NCI-H1048 (cell line): ENCODE measurements at places on chromosomes 12 and 14.

DNA sequence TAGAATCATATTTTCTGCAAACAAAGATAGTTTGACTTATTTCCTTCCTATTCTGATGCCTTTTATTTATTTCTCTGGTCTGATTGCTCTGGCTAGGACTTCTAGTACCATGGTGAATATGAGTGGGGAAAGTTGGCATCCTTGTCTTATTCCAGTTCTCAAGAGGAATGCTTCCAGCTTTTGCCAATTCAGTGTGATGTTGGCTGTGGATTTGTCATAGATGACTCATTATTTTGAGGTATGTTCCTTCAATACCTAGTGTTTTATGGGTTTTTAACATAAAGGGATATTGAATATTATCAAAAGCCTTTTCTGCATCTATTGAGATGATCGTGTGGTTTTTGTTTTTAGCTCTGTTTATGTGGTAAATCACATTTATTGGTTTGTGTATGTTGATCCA is 139.4 kb upstream of the CNTN1 start:
- DNase-seq: no peak

DNA sequence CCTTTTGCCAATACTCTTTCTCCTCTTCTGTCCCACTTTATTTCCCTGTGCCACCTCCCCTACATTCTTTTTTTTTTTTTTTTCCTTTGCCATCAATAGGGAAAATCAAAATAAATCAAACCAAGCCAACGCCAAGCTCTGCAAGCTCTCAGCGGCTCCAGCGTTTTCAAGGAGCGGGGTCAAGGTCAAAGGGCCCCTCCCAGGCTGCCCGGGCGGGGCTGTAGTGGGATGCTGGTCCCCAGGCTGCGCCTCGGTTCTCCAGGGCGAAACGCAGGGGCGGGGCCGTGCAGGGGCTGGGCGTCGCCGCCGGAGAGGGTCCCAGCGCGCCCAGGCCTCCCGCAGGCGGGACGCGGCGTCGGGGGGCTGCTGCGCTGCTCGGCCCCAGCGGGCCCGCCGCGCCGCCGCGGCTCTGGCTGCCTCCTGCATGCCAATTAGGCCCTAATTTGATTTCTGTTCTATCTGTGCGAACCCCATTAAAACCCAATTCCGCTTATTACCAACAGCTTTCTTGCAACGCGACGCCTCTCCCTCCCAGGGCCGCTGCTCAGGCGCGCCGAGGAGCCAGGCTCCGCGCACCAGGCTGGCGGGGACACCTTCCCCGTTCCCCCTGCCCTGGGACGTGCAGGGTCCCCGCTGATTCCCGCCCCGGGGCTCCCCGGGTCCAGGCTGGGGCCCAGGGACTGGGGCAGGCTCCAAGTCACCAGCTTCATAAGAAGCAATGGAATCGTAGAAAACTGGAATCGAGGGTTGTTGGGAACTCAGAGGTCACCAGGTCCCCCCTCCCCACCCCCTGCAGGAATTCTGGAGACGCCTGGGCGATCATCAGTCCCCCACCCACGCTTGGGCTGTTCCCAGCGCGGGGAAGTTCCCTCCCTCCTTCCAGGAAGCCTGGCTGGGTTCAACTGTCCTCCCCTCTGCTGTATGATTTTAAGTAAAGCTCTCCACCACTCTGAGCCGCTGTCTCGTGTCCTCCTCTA is 50.7 kb upstream of the MAP1LC3B2 start:
- DNase-seq: no peak

GRCh38 chr14:57610631-57611030 is 117.0 kb upstream of the CCDC198 start:
- no peak for DNase-seq

DNA sequence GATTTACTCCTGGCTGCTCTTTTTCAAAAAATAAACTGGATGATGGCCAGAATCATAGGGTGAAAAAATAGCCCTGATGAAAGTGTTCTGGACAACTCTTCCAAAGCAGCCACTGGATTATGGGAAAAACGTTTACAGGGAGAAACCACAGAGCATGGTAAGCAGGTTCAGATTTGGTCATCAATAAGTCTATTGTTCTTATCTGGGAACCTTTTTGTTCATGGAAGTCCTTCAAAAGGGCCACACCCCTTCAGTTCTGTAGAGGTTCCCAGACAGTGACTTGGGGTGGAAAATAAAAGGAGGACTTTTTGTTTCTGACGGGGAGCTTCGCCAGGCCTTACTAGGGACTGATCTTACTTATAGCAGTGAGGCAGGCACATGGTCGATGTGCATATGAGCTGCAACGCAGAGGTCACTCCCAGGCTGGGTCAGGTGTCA is 117.4 kb upstream of the SLC38A2 start:
- DNase-seq: no peak

GRCh38 chr14:22513066-22513812 is 75.8 kb downstream of the DAD1 start:
- DNase-seq: no peak

DNA sequence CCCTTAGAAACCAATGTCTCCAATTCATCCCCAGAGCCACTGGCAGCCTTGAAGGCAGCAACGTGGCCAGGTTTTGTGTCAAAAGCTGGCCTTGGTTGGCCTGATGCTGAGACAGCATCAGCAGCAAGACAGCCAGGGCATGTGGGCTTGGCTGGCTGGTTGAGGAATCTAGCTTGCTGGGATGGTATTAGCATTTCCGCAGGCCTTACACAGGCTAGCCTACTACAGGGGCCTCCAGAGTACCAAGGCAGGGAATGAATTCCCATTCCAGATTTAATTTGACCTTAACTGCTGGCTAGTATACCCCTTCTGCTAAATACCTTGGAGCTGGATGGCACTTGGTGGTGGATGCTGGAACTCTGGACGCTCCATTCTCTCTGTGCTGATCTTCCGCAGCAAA is 15.8 kb downstream of the NGDN start:
- DNase-seq: no peak

DNA sequence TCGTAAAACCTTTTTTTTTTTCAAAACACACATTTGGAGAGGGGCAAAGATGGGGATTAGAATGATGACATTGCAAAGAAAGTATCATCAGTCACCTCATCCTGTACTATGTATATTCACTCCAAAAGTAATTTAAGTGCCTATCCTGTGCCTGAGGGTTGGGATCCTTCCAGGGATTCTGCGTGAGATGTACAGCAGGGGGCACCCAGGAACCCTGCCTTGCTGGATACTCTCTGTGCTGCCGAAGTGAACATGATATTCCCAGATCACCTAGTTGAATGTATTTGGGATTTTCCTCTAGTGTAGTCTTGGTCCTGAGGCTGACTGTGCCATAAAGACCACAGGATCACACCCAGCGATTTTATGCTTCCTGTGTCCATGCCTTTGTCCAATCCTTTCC is 372.7 kb downstream of the IPO8 start:
- no peak for DNase-seq

GRCh38 chr14:61866932-61867920 is 105.0 kb downstream of the SNAPC1 start:
- no peak for DNase-seq

DNA sequence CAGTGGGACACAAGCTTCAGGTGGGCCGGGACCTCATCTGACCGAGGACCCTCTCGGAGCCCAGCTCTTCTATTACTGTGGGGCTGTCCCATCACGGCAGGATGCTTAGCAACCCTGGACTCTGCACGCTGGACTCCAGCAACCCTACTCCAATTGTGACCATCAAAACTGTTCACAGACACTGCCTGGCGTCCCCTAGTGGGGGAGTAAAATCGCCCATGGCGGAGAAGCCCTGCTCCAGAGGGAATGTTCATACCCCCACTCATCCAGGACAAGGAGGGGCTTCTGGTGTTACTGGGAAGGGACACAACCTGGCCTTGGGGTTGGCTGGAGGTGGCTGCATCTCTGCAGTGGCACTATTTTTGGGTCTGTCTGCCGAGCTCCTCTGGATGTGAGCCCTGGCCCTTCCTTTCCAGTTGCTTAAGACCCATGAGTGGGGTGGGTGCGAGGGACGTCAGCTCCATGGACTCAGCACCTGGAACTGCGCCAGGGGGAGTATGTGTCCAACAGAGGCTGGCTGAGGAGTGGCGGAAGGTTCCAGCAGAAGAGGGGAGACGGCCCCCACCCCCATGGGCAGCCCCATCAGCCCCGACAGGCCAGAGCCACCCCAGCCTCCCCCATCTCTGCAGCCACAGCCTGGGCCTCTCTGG is 103.8 kb downstream of the RFLNA start:
- DNase-seq: no peak

DNA sequence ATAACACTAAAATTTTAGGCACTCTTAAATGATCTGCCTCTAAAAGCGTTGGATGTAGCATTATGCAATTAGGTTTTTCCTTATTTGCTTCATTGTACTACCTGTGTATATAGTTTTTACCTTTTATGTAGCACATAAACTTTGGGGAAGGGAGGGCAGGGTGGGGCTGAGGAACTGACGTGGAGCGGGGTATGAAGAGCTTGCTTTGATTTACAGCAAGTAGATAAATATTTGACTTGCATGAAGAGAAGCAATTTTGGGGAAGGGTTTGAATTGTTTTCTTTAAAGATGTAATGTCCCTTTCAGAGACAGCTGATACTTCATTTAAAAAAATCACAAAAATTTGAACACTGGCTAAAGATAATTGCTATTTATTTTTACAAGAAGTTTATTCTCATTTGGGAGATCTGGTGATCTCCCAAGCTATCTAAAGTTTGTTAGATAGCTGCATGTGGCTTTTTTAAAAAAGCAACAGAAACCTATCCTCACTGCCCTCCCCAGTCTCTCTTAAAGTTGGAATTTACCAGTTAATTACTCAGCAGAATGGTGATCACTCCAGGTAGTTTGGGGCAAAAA is 4.1 kb downstream of the CDKN1B start:
- DNase-seq: no peak

DNA sequence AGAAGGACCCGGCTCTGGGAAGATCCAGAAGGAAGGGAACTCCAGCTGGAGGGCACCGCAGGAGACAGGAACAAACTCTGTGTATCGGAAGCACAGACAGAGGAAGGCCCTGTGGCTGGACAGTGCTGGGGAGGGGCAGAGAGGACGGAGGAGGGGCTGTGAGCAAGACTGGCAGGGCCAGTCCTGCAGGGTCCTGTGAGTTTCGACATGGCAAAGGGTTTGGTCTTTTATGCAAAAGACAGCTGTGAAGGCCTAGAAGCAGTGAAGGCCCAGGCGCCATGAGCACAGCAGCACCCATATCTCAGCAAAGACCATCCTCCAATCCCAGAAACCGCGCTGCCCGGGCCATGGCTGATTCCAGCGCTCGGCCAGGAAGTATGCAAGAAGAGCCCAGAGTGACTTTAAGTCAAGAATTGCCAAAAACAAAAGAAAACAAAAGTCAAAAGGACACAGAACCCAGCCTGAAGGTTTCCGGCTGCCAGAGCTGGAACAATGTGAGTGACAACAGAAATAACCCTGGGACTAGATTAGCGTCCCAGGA is 126.5 kb downstream of the NCOR2 start:
- DNase-seq: no peak

DNA sequence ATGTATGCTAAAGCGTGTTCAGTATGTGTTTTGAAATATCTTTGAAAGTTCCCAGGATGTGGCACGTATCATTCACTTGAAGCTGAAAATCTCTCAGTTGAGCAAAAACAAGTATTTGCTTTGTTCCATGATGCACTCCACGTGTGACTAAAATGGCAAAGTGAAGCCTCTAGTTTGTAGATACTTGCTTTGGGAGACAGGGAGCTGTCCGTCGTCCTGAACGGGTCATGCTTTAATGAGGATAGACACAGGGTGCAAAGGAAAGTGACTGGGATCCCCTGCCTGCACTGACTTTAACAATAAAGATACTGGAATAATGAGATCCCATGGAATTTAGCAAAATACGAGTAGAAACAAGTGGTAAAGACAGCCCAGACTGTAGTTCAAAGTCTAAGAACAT is 991.4 kb downstream of the NRXN3 start:
- no peak for DNase-seq

GRCh38 chr12:79532907-79533288 is 157.9 kb downstream of the PAWR start:
- no peak for DNase-seq

DNA sequence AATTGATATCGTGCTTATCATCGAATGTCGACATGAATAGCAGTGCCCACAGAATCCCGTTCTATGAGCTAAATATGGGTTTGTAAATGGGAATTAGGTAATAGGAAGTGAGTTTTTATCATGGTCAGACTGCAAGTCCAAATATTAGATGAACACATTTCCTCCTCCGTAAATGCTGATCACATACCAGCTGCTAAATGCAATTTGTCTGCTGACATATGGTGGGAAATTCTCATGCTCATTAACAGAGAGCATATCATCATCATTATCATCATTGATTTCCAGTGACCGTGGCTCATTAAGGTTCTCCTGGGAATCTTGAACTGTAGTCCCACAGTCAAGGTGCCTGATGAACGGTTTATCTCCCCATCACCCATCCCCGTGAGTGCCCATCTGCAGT is 998.8 kb upstream of the TMEM132C start:
- no peak for DNase-seq

GRCh38 chr12:85779768-85780167 is 56.4 kb downstream of the RASSF9 start:
- no peak for DNase-seq

GRCh38 chr12:112498580-112498979 is 79.8 kb downstream of the PTPN11 start:
- DNase-seq: no peak

GRCh38 chr12:90020436-90020835 is 311.8 kb upstream of the ATP2B1 start:
- DNase-seq: no peak

GRCh38 chr12:56487448-56488040 is 417 bp downstream of the GLS2 start:
- DNase-seq: no peak

- no peak for DNase-seq
Observed at GRCh38 chr12:121352682-121353018, 439 bp upstream of the ANAPC5 start.

DNA sequence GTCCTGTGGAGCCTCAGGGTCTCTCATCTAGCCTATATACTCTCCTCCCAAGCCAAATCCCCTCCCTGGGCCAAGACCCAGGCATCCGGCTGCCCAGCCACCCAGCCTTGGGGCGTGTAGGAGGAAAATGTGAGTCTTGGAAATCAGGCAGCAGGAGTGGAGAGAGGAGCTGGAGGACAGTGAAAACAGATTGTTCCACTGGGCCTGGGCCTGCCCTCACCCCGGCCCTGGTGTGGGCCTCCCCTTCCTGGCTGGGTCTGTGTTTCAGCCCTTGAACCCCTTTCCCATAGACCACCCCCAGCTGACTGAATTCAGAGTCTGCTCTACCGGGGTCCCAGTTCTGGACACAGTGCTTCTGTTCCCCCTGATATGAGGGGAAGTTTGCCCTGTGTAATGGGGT is 6.7 kb downstream of the ITGA5 start:
- DNase-seq: no peak
